Neural crest cell (in vitro differentiated cells): ENCODE measurements at places on chromosomes 3 and 15. TPM values are rescaled to one million over a fixed set of nuclear protein-coding genes. Genes with fewer than 3 reads are reported as not detected.

The ASB14 gene
- not detected in 2 replicates for total RNA-seq

The GABRG3 gene
- total RNA-seq, result 4.5 and 5.2 TPM in 2 replicates

The GCNT3 gene
- not detected in 2 replicates for total RNA-seq

The ROPN1B gene
- total RNA-seq, result 2.0 and 2.5 TPM in 2 replicates

The IFT80 gene
- total RNA-seq, result 38.4 and 45.7 TPM in 2 replicates

- DNase-seq, result no peak
Observed at GRCh38 chr3:78867409-78868372, 900.1 kb downstream of the ROBO1 start.

DNA sequence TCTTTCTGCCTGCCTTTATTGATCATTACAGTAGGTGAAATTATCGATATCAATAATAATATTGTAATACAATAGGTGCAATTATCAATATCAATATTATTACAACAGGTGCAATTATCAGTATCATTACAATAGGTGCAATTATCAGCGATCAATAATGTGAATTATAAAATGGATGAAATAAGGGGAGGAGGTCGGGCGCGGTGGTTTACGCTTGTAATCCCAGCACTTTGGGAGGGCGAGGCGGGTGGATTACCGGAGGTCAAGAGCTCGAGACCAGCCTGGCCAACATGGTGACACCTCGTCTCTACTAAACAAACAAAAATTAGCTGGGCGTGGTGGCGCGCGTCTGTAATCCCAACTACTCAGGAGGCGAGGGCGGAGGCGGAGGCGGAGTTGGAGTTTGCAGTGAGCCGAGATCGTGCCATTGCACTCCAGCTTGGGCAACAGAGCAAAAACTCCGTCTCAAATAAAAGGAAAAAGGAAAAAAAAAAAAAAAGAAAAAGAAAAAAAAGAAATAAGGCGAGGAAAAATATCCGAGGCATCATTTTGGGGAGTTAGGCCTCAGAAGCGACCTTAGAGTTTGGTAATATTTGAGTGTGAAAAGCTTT is 611 bp upstream of the BNIP2 start:
- peak; percentile 47 for DNase-seq

GRCh38 chr3:152209776-152210175 is 59.0 kb upstream of the MBNL1 start:
- DNase-seq, result no peak

DNA sequence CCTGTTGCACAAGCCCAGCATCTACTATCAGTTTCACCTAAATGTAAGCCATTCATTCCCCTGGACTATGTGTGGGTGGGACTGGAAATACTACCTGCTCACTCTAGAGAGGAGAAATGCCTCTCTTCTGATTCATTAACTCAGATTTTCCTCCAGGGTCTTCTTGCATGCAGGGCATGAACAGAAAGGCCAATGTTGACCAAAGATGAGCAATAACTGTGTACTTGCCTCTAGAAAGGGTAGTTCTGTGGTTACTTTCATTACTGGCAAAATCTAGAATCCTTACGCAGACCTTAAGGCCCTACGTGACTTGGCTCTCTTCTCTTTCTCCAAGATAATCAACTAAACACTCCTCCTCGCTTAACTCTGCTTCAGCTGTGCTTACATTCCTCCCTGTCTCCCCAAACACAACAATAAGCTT is 81.4 kb upstream of the PSMD6 start:
- no peak for DNase-seq

DNA sequence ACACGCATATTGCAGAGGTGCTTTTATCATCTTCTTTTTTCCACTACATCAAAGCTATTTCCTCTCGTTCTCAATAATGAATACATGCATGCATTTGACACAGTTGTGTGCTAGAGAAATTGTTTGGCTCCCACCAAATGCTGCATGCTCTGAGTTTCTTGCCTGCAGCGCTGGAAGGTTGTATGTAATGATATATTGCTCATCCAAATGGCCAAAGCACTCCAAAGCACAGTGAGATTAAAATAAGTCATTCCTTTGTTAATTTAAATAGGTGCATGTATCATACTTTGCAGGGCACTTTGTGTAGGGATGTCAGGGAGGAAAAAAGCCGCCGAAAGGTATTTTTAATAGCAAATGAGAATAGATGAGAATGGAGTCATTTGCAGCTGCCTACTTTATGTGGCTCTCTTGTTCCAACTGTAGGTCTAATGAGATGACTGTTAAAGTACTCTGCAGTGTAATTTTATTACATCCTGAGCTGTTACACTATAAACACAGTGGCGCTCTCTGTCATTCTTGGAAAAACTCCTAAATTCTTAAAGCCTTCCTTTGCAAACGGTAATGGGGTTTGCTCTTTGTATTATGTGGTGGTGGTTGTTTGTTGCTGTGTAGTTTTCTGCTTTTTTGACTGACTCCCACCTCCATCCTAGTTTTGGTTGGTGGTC is 56.9 kb upstream of the SKOR1 start:
- no peak for DNase-seq

DNA sequence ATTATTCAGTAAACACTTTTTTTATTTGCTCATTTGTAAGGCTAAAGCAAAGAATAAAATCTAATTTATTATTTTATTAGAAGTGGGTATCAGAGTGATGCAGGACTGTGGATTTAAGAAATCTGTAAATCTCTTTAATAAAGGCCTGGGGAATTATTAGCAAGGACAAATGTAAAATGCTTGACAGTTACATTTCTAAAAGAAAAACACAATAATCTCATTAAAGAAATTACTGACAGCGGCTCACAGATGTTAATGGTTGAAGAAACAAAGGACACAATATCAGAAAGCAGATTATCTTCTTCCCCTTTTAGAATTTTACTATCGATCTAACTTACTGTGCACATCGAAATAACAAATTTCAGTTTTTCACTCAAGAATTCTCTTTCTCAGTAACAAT is 262.1 kb upstream of the MEIS2 start:
- DNase-seq, result no peak

DNA sequence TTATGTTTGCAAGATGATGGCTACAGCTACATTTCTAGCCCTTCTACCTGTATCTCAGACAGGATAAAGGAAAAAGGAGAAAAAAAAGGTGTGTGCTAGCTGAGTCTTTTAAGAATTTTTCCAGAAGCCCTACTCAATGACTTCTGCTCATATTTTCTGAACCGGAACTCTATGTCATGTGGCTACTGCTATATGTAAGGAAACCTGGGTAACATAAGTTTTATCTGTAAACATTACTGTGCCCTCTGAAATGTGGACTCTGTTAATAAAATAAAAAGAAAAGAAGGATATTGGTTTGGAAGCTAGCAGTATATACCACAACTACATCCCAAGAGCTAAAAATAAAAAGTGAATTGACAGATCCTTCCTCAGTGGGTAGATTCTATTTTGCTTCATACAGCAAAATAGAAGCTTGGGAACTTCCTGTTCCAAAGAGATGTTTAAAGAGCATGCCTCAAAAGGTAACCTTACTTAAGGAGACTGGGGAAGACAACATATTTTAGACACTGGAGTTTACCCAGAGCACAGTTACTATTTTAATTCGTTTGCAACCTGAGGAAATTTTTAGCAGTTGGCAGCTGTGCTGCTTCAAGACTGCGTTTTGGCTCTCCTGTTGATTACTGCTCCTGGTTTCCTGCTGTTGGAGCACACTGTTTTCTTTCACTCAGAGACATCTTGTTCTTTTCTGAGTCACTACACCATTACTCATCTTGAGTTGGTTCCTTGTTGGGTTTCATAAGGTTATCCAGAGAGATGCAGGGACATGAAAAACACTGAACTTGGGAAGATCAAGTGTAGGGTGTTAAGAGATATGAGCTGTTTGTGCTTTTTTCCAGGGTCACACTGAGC is 280.7 kb downstream of the NFKBIZ start:
- DNase-seq, result no peak

DNA sequence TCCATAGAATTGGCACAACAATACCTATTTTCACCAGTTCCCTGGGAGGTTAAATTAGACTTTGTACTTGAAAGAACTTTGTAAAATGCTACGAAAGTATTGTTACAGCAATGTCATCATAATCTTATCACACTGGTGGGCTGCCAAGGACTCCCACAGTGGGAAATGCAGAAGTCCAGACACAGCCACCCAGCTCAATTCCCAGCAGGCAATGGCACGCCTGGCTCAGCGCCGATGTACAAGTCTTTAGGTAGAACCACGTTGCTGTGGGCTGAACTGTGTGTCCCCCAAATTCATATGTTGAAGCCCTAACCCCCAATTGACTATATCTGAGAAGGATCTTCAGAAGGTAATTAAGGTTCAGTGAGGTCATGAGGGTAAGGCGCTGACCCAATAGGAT is 12.3 kb downstream of the MYO5C start:
- no peak for DNase-seq

- DNase-seq, result no peak
Observed at GRCh38 chr3:8562081-8562595, 60.5 kb downstream of the LMCD1 start.

- DNase-seq, result no peak
Observed at GRCh38 chr15:41633609-41634008, 26.6 kb upstream of the MGA start.

DNA sequence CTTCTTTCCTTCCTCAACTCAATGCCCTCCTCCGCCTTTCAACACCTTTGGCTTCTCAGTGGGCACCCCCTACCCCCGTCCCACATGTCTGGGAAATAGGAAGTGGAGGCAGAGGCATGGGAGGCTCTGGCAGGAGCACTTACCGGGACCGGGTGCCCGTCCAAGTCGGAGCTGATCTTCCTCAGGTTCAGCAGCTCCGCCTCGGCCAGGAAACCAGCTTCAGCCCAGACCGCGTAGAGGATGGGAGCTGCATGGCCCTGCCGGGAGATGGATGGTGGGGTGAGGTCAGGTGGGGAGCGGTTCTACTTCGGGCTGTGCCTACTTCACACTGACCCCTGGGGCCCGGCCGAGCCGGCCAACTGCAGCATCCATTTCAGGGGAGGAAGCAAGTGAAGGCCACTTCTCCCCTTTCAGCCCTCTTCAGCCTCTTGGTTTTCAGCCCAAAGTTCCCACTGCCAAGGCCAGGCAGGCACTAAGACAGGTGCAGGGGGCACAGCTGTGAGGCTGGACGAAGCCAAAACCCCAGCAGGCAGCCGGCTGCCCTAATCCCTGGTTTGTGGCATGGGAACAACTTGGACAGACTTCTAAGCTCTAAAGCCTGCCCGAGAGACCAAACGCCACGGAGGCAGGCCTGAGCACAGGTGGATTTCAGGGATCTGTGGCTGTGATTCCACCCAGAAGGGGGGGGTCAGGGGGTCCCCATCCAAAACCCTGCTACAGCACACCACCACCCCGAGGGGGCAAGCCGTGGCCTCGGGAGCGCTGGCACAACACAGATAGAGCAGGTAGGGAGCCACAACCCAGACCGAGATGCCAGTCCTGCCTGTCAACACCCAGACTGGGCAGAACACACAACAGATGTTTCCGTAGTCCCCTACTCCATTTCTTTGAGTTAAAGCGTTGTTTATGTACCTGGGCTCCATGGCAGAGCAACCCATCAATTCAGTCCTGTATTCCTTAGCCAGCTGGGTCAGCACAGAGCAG is 14.5 kb downstream of the TKT start:
- no peak for DNase-seq
